T-helper 9 cell (primary cell): ENCODE measurements at places on chromosomes 7 and 10.

- no peak for DNase-seq
These were observed 8.5 kb upstream of the TMEM270 start for GRCh38 chr7:73852500-73852899.

DNA sequence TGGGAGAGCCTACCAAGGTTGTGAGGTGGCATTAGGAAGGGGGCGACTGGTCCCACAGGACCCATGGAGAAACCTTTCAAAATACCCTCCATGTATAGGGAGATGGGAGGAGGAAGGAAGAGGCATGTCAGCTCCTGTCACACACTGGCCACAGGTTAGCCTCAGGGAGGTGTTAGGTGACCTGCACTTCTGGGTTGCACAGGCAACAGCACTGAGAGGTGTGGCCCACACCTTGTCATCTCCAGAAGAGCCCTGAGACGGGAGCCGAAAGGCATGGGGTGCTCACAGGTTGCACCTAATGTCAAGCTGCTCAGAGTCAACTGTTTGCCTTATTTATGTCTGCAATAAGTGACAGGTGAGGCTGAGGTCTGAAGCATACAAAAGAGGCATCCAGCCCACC, 14.6 kb upstream of the USP6NL start:
- DNase-seq = no peak

DNA sequence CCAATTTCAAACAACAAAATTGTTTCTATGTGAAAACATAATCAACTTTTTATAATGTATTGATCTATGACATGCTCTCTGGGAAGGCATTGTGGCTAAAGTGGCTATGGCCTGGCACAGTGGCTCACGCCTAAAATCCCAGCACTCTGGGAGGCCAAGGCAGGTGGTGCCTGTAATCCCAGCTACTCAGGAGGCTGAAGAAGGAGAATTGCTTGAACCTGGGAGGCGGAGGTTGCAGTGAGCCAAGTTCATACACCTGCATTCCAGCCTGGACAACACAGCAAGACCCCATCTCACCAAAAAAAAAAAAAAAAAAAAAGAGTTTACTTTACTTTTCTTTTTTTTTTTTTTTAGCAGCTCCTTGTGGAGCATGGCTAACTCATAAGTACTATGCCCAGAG, 38.9 kb upstream of the CPN1 start:
- no peak for DNase-seq

DNA sequence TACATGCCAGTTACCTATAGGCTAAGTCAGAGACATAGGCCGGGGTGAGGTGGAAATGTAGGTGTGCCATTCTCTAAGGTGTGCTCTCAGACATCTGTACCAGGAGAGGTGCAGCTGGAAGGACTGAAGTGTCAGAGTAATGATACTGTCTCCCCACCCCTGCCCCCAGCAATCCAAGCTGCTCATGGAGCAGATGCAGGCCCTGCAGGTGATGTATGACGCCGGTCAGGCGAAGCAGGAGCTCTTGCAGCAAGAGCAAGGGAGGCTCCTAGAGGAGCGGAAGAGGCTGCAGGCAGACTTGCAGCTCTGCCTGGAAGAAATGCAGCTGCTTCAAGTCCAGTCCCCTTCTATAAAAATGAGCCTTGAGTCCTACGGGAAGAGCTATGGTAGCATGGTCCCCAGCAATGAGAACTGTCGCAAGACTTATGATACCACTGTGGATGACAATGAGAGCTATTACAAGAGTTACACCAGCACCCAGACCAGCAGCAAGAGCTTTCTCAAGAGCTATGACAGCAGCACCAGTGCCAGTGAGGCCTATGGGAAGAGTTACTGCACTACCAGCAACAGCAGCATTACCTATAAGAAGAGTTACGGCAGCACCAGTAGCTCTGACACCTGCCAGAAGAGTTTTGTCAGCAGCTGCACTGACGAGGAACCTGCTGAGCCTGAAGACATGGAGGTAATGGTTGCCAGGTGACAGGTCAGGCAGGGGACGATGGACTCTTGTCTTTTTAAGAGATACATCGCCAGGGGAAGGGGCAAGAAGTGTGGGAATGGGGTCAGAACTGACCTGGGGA, 18.4 kb upstream of the FLNC start:
- DNase-seq = no peak

DNA sequence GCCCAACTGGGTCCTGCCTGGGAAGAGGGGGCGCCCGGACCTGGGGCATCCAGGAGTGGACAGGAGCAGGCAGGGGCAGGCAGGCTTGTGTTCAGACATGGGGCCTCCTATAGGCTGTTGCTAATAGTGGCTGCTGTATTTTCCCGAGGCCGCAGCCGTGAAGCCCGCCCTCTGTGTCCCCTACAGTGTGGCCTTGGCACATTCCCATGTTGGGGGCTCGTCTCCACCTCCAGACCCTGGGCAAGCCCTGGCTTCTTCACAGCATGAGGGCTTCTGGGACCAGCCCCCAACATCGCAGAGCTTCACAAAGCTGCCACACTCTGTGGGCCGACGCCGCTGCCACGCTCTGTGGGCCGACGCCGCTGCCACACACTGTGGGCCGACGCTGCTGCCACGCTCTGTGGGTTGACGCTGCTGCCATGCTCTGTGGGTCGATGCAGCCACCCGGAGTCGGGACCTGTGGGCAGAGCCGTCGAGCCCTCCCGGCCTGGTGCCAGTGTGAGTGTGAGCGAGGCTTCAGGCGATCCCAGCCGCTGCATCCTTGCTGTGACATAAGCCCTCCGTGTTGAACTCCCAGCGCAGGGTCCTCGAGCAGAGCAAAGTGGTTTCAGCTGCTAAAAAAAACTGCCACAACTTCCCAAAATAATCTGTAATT, 109.0 kb downstream of the INPP5A start:
- DNase-seq = no peak

- no peak for DNase-seq
These were observed 31.0 kb upstream of the ELFN1 start for GRCh38 chr7:1639071-1639470.

DNA sequence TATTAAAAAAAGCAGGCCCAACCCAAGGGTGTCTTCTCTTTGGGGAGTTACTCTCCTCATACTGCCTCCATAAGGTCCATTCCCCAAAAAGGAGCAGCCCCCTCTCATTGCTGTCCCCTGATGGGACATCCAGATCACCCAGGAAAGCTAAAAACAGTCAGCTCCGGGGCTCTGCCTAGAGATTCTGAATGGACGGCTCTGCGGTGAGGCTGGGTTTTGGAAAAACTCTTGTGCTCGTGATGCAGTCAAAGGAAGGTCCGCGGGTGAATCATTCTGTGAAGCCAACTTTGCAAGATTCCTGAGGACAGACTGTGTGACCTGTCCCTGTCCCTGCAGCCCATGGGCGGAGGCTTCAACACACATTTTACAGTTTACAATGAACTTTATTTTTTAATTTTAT, 351.5 kb downstream of the TYW1 start:
- no peak for DNase-seq

DNA sequence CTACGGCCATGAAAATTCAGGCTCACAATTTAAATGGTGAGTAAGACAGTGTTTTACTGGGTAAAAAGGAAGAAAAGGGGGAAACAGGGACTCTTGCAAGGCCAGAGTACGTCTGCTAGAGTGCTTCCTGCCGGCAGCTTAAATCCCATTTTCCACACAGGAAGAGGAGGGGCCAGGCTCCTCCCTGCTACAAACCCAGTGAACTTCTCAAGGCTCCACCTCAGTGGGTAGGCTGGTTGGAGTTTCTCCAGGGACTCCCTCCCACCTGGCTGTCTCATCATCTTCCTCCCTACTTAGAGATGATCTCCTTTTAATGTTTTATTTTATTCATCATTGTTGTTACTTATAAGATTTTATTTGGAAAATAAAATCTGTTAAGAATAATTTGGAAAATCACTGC, 62.6 kb upstream of the SEMA3C start:
- no peak for DNase-seq
